ENCODE measurements at places on chromosomes 11 and 22.

DNA sequence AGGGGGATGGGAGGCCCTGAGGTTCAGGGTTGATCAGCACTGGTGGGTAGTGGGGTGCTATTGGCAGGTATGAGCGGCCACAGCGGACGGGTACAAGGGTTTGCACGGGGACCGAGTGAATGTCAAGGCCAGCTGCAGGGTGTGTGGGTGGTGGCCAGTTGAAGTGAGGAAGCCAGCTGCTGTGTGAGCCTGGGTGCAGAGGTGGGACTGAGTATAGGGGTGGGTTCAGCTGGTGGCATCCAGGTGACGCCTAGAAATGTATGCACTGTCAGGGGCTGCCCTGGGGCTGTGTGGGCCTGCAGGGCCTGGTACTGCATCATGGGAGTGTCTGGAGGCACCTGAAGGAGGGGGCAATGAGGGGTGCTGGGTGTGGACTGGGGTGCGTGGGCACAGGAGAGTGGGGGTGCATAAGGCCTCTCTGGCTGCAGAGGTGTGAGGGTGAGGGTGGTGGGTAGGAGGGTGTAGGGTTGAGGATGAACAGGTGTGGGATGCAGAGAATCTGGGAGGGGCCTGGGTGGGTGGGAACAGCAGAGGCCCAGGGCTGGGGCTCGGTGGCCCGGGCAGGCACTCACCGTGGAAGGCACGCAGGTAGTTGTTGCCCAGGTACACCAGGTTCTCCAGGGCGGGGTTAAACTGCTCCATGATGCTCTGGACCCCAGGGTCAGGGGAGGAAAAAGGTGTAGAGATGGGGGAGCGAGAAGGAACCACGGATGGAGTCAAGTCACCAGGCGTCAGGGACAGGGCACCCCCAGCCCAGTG lies 1.7 kb downstream of the BAIAP2L2 start:
- no peak for DNase-seq

DNA sequence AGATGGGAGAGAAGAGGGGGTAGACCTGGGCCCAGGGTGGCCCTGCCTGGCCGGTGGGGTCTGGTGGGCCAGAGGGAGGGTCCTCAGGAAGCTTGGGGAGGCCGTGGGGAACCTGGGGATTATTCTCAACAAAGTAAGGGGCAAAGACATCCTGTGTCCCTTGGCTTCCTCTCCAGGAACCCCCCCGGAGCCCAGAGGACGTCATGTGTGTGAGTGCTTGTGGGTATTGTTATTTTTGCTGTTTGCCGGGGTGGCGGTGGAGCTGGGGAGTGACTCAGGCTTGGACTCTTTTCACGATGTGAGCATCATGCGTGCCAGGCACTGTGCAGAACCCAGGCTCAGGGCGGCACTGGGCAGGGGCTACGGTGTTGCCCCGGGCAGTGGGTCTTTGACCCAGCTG lies 982 bp upstream of the SHANK3 start:
- no peak for DNase-seq

GRCh38 chr11:116233561-116233960 lies 539.2 kb downstream of the BUD13 start:
- DNase-seq = no peak

DNA sequence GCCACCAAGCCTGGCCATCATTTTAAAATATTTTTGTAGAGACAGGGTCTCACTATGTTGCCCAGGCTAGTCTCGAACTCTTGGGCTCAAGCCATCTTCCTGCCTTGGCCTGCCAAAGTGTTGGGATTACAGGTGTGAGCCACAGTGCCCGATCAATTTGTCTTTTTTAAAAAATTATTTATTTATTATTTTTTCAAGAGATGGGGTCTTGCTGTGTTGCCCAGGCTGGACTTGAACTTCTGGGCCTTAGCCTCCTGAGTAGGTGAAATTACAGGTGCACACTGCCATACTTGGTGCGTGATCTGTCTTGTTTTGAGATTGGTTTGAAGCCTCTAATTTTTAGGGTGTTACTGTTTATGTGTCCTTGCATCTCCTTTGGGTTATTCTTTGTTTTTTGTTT lies 10.2 kb downstream of the CABIN1 start:
- DNase-seq = no peak

Data from non-pigmented ciliary epithelial cell (primary cell).